ENCODE measurements at places on chromosomes 7 and 10.

GRCh38 chr10:110304394-110304779, 333 bp downstream of the SMNDC1 start:
- no peak for DNase-seq

GRCh38 chr10:63528084-63528744, 7.0 kb downstream of the REEP3 start:
- no peak for DNase-seq

DNA sequence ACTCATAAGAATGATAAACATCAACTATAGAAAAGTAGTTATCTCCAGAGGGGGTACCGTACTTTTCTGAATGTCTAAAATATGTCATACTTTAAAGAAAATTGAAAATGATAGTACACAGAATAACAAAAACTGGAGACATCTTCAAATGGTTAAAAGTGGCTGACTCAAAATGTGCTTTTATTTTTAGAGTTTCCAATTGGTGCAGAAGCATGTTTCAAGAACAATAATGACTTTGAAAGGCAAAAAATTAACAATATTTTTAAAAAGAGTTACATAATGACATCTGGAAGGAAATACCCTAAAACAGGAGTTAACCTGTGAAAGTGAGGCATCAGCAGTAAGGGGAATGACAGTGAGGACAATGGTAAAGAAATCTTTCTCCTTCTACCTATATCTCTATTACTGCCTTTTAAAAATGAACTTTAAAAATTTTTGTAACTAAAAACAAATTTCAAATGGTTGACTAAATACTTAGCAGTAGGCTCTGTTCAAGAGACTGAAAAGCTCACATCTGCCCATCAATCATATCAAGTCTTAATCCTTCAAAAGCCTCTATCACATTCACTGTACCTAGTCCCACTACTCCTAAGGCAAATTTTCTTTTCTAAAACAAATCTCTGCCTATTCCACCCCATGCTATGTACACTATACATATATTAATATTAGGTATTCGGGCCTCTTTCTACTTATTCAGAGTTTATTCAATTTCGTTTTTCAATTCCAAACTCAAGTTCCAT, 3.0 kb downstream of the ASZ1 start:
- DNase-seq, result no peak

GRCh38 chr7:95095259-95095965, 188.0 kb downstream of the PPP1R9A start:
- no peak for DNase-seq
